ENCODE measurements at places on chromosomes 4 and X. TPM values are rescaled to one million over a fixed set of nuclear protein-coding genes. Genes with fewer than 3 reads are reported as not detected.

Gene CT45A2
- total RNA-seq: not detected

Gene DNAAF6
- total RNA-seq: not detected

Gene ELMOD2
- 45.0 TPM for total RNA-seq

Gene SLC10A6
- total RNA-seq: not detected

Gene MAB21L2
- total RNA-seq: not detected

Gene APELA
- not detected for total RNA-seq

Gene GAGE12E
- total RNA-seq: not detected
